Memory B cell (primary cell): ENCODE measurements at places on chromosomes 1 and 21.

DNA sequence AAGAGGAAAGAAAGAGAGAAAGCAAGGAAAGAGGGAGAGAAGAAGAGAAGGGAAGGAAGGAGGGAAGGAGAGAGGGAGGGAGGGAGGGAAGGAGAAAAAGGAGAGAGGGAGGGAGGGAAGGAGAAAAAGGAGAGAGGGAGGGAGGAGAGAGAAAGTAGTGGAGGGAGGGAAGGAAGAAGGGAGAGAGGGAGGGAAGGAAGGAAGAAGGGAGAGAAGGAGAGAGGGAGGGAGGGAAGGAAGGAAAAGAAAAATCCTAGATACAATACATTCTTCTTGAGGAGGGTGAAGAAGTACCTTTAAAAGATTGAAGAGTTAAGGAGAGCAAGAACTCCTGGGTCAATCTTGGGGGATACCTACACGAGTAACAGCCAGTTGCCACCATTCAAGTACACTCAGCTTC is 29.2 kb downstream of the MCOLN2 start:
- H3K4me3 ChIP-seq: no peak overlapping the region
- H3K27me3 ChIP-seq: no peaks in the 10 kb centered on the region
- no peak for DNase-seq
- no peak overlapping the region for H3K27ac ChIP-seq
- peaks cover 27% of the 10 kb centered on the region for H3K36me3 ChIP-seq
- peaks cover 20% of the 10 kb centered on the region for H3K4me1 ChIP-seq

- no peak overlapping the region for H3K4me3 ChIP-seq
- H3K27me3 ChIP-seq: no peaks in the 10 kb centered on the region
- peaks cover 27% of the 10 kb centered on the region for H3K36me3 ChIP-seq
- H3K27ac ChIP-seq: no peak overlapping the region
- H3K4me1 ChIP-seq: peaks cover 5% of the 10 kb centered on the region
These were observed 147.0 kb downstream of the POU2F1 start for GRCh38 chr1:167367705-167368104.

- no peaks in the 10 kb centered on the region for H3K36me3 ChIP-seq
- H3K27me3 ChIP-seq: peaks cover 6% of the 10 kb centered on the region
- H3K27ac ChIP-seq: no peak overlapping the region
- DNase-seq: no peak
These were observed 68.8 kb upstream of the RGS1 start for GRCh38 chr1:192506741-192507155.

DNA sequence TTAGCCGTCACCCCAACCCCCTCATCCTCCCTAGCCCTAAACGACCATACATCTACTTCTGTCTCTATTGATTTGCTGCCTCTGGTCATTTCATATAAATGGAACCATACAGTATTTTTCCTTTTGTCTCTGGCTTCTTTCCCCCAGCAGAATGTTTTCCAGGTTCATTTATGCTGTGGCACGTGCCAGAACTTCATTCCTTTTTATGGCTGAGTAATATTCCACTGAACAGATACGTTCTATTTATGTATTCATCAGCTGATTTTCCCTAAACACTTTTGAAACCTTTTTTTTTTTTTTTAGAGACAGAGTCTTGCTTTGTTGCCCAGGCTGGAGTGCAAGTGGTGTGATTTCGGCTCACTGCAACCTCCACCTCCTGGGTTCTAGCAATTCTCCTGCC is 181.1 kb downstream of the CAMTA1 start:
- H3K4me3 ChIP-seq: no peak overlapping the region
- no peak overlapping the region for H3K27ac ChIP-seq
- peaks cover 39% of the 10 kb centered on the region for H3K27me3 ChIP-seq
- H3K36me3 ChIP-seq: peaks cover 2% of the 10 kb centered on the region
- peaks cover 14% of the 10 kb centered on the region for H3K4me1 ChIP-seq

DNA sequence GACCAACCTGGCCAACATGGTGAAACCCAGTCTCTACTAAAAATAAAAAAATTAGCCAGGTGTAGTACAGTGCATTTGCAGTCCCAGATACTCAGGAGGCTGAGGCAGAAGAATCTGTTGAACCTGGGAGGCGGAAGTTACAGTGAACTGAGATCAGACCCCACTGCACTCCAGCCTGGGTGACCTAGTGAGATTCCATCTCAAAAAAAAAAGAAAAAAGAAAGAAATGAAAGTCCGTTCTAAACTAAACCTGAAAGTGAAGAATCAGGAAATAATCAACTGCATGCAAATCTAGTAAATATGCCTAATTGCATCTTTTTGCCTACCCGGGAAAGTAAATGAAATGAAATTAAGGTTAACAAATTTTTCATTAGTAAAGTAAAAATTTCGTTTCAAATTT is 99.6 kb downstream of the ZZZ3 start:
- DNase-seq: no peak
- H3K27me3 ChIP-seq: no peaks in the 10 kb centered on the region
- peaks cover 19% of the 10 kb centered on the region for H3K36me3 ChIP-seq
- H3K27ac ChIP-seq: no peak overlapping the region

DNA sequence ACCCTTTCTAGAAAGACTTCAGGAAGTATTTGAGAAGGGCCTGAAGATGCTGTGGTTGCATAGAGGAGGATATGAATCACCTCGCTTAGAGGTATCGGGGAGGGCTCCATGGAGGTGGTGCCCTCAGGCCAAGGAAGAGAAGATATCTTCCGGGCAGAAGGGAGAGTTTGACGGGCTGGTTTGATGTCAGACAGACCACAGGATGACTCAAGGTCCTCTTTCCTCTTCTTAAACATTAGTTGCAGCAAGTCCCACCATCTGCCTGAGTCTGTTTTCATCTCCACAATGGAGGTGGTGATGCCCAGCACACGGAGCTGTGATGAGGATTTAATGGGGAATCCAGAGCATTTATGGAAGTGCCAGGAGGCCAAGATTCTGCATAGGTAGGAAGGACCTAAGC is 25.1 kb upstream of the RUNX3 start:
- peak overlapping the region; percentile 41 for H3K4me3 ChIP-seq
- H3K27me3 ChIP-seq: no peaks in the 10 kb centered on the region
- no peaks in the 10 kb centered on the region for H3K36me3 ChIP-seq
- peaks cover 44% of the 10 kb centered on the region for H3K4me1 ChIP-seq
- no peak for DNase-seq

GRCh38 chr1:100862591-100862990 is 32.1 kb downstream of the EXTL2 start:
- no peak overlapping the region for H3K4me3 ChIP-seq
- H3K27me3 ChIP-seq: peaks cover 4% of the 10 kb centered on the region
- H3K36me3 ChIP-seq: no peaks in the 10 kb centered on the region
- no peaks in the 10 kb centered on the region for H3K4me1 ChIP-seq
- no peak overlapping the region for H3K27ac ChIP-seq

GRCh38 chr1:151881479-151881878 is 27.8 kb downstream of the THEM4 start:
- peaks cover 10% of the 10 kb centered on the region for H3K36me3 ChIP-seq
- peaks cover 3% of the 10 kb centered on the region for H3K4me1 ChIP-seq
- no peak for DNase-seq
- no peak overlapping the region for H3K4me3 ChIP-seq

DNA sequence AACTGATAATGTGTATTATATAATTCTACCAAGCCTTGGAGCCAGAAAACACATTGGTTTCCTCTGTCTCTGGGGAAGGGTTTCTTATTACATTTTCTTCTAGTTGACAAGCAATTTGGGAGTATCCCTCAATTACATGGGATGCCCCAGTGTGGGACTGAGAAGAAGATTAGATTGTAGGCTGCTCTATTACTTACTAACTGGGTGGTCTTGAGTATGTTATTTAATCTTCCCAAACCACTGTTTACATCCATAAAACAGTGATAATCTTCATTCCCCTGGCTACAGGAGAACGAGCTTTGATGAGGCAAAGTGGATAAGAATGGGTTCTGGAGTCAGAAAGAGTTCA is 105.8 kb downstream of the TSEN15 start:
- no peaks in the 10 kb centered on the region for H3K36me3 ChIP-seq
- no peak overlapping the region for H3K27ac ChIP-seq
- no peak overlapping the region for H3K4me3 ChIP-seq
- peaks cover 8% of the 10 kb centered on the region for H3K27me3 ChIP-seq

DNA sequence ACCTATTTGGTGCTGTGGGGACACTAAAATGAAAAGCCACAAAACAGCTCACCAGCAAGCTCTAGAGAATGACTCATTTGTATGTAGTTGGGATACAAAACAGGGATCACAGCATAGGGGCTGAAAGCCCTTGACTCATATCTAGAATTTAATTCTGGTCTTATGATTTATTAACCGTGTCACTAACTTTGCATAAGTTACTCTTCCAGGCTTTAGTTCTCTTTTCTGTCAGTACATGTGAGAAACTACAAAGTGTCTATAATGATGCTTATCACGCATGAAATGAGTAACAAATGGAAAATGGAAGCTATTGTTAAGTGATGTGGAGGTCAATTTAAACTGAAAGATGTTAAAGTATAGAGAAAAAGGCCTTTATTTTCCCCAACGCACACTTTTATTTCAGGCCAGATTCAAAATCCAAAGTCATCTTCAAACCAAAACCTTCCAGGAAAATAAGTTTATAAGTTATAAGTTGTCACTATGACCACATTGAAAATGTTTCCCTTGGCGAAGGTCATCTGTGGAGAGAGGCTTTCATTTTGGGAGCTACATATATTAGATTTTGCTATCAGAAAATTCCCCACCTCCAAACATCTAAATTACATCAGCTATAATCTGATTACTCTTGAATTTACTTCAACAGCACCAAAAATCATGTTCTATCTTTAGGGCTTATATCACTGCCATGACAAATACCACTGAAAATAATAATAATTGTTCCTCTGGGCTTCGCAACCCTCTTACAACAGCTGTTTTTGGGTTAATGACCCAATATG is 430.5 kb downstream of the MRPL39 start:
- no peaks in the 10 kb centered on the region for H3K27me3 ChIP-seq
- H3K4me3 ChIP-seq: peak overlapping the region; percentile 15
- peaks cover 1% of the 10 kb centered on the region for H3K36me3 ChIP-seq

- H3K36me3 ChIP-seq: peaks cover 26% of the 10 kb centered on the region
- H3K27ac ChIP-seq: peak overlapping the region; percentile 66
- H3K27me3 ChIP-seq: no peaks in the 10 kb centered on the region
- no peak overlapping the region for H3K4me3 ChIP-seq
- no peak for DNase-seq
These were observed 17.4 kb downstream of the PEA15 start for GRCh38 chr1:160222546-160222945.
